ENCODE measurements at places on chromosomes 2 and 18.

DNA sequence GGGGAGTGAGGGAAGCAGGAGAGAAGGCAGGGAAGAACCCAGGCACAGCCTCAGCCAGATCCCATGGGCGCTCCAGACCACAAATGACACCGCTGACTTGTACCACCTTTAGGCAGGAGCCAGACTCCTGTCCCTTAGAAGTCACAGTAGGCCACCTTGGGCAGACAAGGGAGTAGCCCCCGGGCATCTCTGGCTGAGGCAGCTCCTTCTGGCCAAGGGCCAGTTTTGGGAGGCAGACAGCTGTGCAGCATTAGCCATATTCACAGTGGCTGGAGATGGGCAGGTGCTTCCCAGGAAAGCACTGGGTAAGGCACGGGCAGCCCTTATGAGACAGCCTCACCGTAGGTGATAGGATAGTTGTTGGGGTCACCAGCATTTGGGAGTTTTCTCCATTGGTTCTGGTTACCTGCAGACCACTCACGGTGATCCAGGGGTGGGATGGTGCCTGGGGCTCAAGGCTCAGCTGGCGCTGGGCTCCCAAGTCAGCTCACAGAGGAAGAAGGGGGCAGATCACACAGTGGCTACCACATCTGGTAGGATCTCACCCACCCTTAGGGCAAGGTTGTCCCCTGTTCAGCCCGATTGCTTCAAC is 2.1 kb downstream of the ASTL start:
- DNase-seq, result no peak

- no peak for DNase-seq
These were observed 153.3 kb downstream of the METTL4 start for GRCh38 chr18:2417861-2418610.

DNA sequence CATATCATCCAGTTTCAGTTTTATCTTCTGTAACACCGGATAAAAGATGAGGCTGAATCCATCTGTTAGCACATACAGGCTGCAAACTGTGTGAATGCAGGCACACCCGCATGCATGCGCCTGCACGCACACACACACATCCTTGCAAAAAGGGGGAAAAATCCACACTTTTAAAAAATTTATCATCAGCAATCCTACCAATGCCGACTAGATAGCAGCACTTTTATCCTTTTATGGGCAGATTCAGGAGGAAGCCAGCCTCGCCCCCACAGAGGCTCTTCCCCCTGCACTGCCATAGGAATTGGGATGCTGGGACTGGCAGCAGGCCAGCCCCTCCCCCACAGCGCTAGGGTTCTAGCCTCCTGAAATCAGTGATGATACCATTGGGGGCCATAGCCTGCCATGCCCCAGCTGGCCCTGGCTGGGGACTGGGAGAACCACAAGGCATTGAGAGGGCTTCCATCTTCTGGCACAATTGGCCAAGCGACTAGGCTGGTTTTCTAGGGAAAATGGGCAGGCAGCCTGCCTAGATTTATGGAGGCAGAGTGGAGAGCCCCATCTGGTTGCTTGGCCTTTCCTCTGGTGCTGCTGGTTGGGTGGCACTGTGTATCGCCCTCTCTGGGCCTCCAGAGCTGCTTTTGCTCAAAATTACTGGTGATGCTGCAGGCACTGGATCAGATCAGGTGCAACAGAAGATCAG is 25.5 kb downstream of the CYRIA start:
- DNase-seq, result no peak

GRCh38 chr2:8545695-8546611 is 135.9 kb upstream of the ID2 start:
- no peak for DNase-seq

- DNase-seq, result no peak
These were observed 152.9 kb downstream of the PXDN start for GRCh38 chr2:1591461-1591770.

- no peak for DNase-seq
These were observed 59.6 kb downstream of the HPCAL1 start for GRCh38 chr2:10362096-10362897.

GRCh38 chr2:2021995-2022394 is 277.7 kb upstream of the PXDN start:
- DNase-seq, result no peak

GRCh38 chr18:10245846-10246175 is 208.6 kb upstream of the APCDD1 start:
- DNase-seq, result no peak

DNA sequence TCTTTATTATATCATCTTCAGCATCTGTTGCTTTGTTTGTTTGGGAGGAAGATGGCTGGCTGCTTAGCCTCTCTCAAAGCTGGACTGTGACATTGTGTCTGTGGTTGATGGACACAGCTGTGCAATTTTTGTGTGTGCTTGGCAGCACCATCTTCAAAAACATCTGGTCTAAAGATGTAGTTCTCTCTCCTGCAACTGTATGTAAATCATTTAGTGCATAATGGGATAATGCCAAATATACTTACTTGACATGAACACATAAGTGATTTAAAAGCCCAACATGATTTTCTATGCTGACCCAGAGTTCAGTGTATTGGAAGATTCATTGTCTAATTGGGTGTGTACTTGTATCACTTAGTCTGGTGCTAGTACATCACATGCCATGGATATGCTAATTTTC is 112.2 kb downstream of the MAP4K4 start:
- DNase-seq, result no peak

GRCh38 chr18:12862467-12862866 is 21.6 kb downstream of the PTPN2 start:
- no peak for DNase-seq

DNA sequence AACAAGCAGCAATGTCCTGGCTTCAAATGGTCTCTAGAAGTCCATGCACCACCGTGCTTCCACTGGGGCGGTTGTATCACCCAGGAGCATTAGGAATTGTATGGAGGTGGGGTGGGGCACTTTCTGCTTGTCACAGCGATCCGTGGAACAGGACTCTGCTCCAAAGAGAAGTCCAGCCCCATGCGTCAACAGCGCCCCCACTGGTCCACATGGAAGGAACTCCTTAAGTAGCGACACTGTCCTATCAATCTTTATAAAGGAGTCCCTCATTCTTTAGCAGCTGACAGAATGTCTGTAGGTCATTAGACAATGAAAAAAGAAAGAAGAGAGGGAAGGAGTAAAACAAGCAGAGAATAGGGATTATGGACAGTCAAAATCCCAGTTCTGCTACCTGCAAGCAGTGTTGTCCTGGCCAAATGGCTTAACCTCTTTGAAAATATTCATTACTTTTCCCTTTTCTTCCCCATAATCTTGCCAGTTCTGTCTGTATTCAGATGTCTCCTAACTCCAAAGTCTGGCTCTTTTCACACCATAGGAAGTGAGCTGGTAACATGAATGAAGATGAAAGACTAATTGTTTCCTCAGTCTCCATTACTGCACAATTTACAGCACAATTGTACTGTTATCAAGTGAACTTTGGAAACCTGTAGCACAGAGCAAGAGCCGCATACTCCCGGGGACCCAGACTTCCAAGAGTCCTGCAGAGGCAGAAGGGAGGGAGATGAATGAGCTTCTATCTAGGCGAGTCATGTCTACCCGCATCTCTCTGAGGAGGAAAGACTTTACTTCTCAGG is 9.9 kb downstream of the NFE2L2 start:
- DNase-seq, result no peak

DNA sequence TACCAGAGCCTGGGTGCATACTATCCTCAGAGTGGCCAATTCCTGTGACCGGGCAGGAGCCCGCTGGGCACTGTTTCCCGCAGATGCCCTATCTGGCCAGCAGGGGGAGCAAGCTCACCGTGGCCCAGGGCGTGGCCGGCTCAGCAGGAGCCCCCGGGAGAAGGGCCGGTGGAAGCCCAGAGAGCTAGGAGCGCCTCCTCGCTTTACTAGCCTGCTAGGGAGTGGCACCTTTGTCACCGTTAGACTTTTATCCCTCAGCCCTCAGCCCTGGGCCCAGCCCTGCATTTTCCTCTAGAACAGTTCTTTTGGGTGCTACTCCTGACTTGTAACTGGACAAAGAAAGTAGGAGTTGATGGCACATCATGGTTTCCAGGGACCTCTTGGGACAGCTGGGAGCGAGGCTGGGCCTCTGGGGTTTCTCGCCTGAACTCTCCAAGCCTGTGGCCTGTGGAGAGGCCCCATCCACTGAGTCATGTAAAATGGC is 24.0 kb downstream of the TMEM177 start:
- peak; percentile 31 for DNase-seq

DNA sequence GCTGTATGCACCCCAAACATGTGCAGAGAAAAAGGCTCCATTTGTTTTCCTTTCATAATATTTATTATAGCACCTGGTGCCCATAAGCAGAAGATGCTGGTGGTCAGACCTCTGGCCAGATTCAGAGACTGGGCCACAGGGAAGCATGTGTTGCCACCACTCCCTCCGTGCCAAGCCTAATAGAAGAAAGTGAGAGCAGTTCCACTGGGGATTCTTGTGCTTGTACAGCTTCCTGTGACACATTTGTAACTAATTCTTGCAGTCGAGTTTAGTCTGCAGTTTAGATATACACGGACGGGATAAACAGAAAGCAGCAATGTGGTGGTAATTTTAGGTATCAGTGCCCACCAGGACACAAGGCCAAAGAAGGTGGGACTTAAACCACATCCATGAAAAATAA is 135.4 kb upstream of the PIEZO2 start:
- no peak for DNase-seq

GRCh38 chr2:239147376-239147775 is 253.4 kb downstream of the HDAC4 start:
- DNase-seq, result no peak

GRCh38 chr18:38923126-38923525 is 1357.5 kb upstream of the CELF4 start:
- no peak for DNase-seq

DNA sequence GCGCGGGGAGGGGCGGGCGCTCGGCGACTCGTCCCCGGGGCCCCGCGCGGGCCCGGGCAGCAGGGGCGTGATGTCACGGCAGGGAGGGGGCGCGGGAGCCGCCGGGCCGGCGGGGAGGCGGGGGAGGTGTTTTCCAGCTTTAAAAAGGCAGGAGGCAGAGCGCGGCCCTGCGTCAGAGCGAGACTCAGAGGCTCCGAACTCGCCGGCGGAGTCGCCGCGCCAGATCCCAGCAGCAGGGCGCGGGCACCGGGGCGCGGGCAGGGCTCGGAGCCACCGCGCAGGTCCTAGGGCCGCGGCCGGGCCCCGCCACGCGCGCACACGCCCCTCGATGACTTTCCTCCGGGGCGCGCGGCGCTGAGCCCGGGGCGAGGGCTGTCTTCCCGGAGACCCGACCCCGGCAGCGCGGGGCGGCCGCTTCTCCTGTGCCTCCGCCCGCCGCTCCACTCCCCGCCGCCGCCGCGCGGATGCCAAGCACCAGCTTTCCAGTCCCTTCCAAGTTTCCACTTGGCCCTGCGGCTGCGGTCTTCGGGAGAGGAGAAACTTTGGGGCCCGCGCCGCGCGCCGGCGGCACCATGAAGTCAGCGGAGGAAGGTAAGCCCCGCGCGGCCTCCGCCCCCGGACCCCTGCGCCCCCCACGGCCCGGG is at the start of gene NFATC1:
Gene NFATC1 (plus strand): TSS at position 170 of the 644 bp plus-strand sequence. CDS start 295 bp downstream, at position 465.
- DNase-seq, result peak; percentile 77

- no peak for DNase-seq
These were observed 106.8 kb upstream of the GALNT5 start for GRCh38 chr2:157150747-157151146.

DNA sequence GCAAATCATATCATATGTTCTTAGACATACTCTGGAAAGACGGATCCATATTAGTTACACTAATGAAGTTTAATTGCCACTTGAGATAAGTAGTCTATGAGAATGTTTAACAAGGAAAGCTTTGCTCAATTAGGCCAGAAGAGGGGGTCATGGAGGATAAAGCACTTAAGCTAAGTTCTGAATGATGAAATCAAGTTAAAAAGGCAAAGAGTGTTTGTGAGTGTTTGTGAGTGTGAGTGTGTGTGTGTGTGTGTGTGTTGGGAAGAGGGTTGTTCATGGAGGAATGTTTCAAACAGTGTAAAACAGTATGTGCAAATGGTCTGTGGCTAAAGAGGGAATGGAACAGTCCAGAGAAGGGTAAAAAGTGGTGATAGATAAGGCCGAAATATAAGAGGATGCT is 360.9 kb downstream of the ERBB4 start:
- DNase-seq, result no peak

DNA sequence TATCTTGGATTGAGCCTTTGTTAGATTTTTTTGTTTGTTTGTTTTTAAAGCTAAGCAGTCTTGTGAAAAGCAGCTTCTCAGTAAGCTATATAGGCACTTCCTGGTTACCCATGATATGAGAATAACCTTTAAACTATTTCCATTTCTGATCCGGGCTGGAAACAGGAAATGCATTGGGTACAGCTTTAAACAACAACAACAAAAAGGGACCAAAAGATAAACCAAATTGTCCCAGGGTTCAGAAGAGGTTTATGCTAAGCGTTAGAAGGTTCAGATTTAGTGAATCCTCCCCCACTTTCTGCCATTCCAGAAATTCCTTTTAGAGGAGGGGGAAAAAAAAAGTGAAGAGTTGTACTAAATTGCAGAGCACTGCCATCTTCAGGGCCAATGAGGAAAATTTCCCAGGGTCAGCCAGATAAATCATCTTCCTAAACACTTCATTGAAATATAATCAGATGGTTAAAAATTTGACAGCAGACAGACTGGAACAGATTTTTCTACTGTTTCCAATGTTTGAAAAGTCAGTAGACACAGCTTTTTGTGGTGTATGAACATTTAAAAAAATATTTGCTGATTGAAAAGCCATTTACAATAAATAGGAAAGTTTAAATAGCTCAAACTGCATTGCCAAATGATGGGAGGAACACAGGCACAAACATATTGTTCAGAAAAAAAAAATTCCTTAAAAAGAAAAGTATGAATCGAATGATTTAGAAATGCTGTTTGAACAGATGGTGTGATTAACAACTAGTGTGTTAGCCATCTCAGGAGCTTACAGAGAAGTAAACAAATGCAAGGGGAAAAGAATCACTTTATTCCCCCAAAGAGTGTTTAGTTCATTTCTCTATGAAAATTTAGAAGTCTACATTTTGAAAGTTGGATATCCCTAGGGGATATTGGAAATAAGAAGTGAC is 189.9 kb upstream of the TANK start:
- no peak for DNase-seq

- no peak for DNase-seq
These were observed 33.7 kb upstream of the SCLY start for GRCh38 chr2:238027058-238027457.
